ENCODE measurements at places on chromosomes 4 and X. TPM values are rescaled to one million over a fixed set of nuclear protein-coding genes. Genes with fewer than 3 reads are reported as not detected.

Gene GJB1
- polyA plus RNA-seq = not detected

Gene TMEM255A
- 0.14 TPM for polyA plus RNA-seq

Gene GATA1
- 0.04 TPM for polyA plus RNA-seq

Gene UCHL1
- polyA plus RNA-seq = 23.4 TPM

DNA sequence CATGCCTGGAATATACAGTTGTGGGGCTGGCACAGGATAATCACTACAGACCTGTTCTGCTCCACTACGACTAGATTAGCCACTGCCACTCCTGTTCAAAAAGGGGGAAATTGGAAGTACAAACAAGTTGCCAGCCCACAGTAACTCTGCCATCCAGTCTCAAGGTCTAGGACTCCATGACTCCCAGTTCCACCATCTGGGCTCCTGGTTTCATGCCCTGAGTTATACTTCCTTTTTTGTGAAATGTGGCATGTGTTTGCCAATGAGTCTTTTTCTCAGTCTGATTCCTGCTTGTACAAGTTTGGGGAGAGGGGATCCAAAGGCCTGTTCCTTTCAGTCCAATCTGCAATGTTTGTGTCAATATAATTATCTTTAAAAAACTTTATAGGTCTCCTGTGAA, 1.0 kb upstream of the BLOC1S4 start:
- DNase-seq = no peak

GRCh38 chr4:38452009-38452408, 212.0 kb upstream of the KLF3 start:
- DNase-seq = no peak

- DNase-seq = no peak
Measured at GRCh38 chr4:42018451-42018850, 28.1 kb downstream of the SLC30A9 start.

DNA sequence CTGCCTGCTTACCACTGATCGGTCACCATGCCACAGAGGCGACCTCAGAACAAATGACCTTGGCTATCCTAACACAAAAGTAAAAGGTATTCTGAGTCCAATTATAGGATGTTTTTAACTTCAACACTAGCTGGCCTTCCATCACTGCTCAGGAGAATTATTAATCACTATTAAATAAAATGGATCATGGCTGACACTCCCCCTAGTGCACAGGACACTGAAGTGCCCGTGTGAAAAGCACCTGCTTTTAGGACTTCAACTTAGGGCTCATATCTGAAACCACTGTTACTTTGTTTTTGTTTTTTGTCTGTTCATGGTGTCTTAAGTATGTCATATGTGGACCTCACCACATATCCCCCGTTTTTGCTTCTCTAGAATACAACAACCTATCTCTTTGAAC, 33.9 kb downstream of the STX18 start:
- DNase-seq = no peak

- no peak for DNase-seq
Measured at GRCh38 chr4:86152454-86152853, 207.4 kb downstream of the MAPK10 start.

DNA sequence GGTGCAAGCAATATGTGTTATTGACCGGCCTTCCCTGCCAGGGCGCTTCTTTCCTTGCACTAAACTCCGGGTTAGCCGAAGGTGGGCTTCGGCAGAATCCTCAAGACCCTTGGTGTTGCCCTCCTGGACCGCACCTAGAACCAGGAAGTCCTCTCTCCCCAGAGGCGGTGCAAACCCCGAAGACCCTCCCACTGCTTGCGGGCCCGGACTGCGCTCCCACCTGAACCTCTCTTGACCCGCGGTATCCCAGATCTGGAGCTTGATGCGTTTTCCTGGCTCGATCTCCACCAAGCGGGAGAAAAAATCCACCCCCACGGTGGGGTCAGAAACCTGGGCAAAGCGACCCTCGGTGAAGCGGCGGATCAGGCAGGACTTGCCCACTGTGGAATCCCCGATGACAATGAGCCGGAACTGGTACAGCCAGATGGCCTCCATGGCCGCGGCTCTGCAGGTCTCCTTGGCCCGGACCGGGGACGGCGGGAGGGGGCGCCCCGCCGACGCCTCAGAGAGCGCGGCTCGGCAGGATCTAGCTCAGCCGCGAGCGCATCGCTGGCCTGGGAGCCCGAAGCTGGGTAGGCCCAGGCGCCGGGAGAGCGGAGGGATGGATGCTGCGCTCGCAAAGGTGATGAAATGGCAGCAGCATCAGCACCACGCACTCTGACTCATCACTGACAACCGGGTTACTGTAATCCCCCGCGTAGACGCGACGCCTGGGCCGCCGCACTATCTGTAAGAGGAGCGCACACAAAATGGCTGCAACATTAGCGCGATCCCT, at the start of gene RAB39B:
Gene RAB39B, minus strand, starts transcription at position 638 of the 775 bp plus-strand sequence. Its CDS starts 203 bp downstream, at position 435.
- peak; percentile 37 for DNase-seq

GRCh38 chr4:40848251-40848650, 98.5 kb downstream of the NSUN7 start:
- DNase-seq = no peak

- DNase-seq = no peak
Measured at GRCh38 chr4:112386071-112386470, 88.9 kb downstream of the ALPK1 start.

GRCh38 chr4:35124106-35124505, 1120.2 kb downstream of the ARAP2 start:
- DNase-seq = no peak

- no peak for DNase-seq
Measured at GRCh38 chr4:54146139-54146538, 46.2 kb downstream of the GSX2 start.

DNA sequence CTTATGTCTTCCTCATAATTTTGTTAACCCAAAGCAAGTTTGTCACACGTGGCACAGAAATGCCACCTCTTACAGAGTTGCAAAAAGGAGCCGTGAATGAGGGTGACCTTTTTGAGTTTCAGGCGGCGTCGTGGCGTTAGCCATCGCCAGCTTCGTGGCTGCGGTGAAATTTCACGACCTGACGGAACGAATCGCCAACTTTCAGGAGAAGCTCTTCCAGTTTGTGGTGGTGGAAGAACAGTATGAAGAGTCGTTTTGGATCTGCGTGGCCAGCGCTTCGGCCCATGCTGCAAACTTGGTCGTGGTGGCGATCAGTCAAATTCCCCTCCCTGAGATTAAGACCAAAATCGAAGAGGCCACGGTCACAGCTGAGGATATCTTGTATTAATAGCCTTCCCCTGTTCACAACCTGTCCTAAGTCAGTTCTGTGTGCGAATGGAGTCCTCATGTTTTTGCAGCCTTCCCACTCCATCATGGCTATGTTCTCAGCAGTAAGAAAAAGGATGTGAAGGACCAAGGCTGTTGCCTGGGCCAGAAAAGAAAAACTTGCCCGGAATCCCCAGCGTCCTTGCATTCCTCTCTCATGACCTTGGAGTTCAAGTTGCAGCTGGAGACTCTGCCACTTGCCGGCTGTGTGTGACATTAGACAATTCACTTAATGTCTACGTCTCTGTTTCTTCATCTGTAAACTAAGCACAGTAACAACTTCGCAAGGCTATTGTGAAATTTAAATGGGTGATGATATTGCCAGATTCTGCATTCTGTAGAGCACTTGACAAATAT, 11.9 kb downstream of the CLRN2 start:
- no peak for DNase-seq
